ENCODE measurements at places on chromosomes 16 and 17. TPM values are rescaled to one million over a fixed set of nuclear protein-coding genes. Genes with fewer than 3 reads are reported as not detected.

Gene EME1
- total RNA-seq = 0.51 TPM

Gene STAT5A
- 28.4 TPM for total RNA-seq

Gene MT1M
- total RNA-seq = 58.8 TPM

Gene PRSS21
- 0.17 TPM for total RNA-seq

Gene ADAD2
- total RNA-seq = not detected

Gene GALR2
- total RNA-seq = not detected

Gene ITGAD
- not detected for total RNA-seq

Gene KAT8
- 39.3 TPM for total RNA-seq

Gene ZG16
- not detected for total RNA-seq

Gene NPIPA3
- 0.77 TPM for total RNA-seq

Gene CLN3
- 19.3 TPM for total RNA-seq

Gene UNC119
- 19.2 TPM for total RNA-seq

Gene PHF23
- total RNA-seq = 41.6 TPM

Gene SP2
- total RNA-seq = 0.26 TPM

Gene EPX
- not detected for total RNA-seq

Gene RNF222
- not detected for total RNA-seq

Gene SNN
- 24.9 TPM for total RNA-seq

Gene LPCAT2
- total RNA-seq = 13.1 TPM

Gene CXCL16
- total RNA-seq = 0.83 TPM

Gene LCAT
- total RNA-seq = 3.3 TPM

Gene KRT14
- total RNA-seq = not detected

Gene ODAD4
- 1.3 TPM for total RNA-seq

Gene CDRT4
- 0.77 TPM for total RNA-seq

Gene ITGAE
- 15.9 TPM for total RNA-seq

Gene PRSS33
- not detected for total RNA-seq

Gene SLC16A11
- total RNA-seq = under 0.01 TPM

Gene LGALS9B
- total RNA-seq = not detected

Gene TBC1D3B
- 1.8 TPM for total RNA-seq

Gene CETP
- not detected for total RNA-seq

Gene KRT20
- not detected for total RNA-seq

Gene KRTAP3-2
- total RNA-seq = not detected

Gene SHBG
- 0.33 TPM for total RNA-seq

Gene RRAD
- total RNA-seq = 83.7 TPM

Gene HBA1
- not detected for total RNA-seq

Gene FZD2
- total RNA-seq = 20.3 TPM

Gene SEZ6L2
- total RNA-seq = 1.8 TPM

Gene HAP1
- 0.26 TPM for total RNA-seq

Gene GP2
- not detected for total RNA-seq

Gene CES4A
- total RNA-seq = 2.1 TPM

Gene PRPSAP1
- 32.7 TPM for total RNA-seq

Gene NOG
- 0.99 TPM for total RNA-seq

Measured in fibroblast of lung (primary cell).